Activated T-helper 9 cell treated with anti-CD3 and anti-CD28 coated beads, Interleukin-2, amount 50 U/mL, for 16 hours (primary cell): ENCODE measurements at places on chromosomes 11 and 22.

DNA sequence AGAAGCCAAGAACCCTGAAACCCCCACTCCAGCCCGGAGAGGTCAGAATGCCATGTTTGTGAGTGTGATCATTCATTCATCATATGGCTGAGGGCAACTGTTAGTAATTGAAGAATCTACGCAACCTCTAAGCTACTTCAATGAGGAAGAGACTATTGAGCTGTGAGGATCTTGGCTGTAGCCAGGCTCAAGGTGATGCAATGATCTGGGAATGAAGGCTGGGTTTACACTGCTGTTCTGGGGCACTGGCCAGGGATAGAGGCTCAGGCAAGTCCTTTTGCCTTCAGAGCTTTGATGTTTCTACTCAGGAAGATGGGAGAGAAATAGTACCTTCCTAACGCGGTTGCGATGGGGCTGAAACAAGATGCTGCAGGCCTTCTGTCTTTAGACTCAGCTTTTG, 12.9 kb downstream of the CRYBB2 start:
- no peak for DNase-seq

DNA sequence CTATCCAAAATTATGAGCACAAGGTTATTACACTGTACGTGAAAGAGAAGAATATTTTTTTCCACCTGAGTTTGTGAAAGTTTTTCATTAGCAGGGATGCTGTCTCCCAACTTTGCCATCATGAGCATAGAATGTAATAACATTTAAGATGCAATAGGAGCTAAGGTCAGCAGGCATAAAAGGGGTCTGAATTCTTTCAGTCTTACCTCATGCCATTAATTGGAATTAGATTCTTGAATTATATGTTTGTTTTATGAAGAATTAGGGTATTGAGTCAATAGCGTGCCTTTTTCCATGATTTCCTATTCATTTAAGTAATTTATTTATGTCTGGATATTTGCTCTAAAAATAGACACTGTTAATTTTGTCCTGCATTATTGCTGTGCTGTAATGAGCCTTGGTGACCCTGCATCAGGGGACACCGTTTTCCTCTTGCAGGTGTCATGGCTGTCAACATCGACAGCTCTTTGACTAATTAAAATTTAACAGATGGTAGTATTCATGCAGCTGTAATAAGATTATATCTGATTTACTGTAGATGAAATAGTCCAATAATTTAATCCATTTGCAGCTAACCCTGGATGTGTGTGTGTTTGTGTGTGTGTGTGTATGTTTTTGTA, 637.5 kb downstream of the NELL1 start:
- no peak for DNase-seq

DNA sequence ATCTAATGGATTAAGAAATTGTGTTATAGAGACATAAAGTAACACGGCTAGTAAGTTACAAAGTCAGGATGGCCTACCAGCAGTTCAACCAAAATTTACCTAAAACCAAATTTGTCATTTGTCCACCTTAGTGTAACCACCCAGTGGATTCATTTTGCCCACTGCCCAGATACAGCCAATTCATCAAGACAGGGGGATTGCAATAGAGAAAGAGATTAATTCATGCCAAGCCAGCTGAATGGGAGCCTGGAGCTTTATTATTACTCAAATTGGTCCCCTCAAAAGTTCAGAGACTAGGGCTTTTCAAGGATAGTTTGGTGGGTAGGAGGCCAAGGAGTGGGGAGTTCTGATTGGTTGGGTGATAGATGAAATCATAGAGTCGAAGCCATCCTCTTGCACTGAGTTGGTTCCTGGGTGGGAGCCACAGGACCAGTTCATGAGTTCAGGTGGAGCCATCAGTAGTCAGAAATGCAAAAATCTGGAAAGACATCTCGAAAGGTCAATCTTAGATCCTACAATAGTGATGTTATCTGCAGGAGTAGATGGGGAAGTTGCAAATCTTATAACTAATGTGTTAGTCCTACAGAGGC, 304.2 kb upstream of the CADM1 start:
- no peak for DNase-seq

DNA sequence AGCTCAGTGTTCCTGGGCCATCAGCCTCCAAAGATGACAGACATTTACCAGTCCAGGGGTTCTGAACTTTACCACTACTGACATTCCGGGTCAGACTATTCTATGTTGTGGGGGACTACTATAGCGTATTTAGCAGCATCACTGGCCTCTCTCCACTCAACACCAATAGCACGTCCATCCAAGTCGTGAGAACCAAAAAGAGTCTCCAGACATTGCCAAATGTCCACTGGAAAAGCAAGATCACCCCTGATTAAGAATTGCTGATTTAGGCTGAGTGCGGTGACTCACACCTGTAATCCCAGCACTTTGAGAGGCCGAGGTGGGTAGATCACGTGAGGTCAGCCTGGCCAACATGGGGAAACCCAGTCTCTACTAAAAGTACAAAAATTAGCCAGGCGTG, 5.3 kb downstream of the PES1 start:
- DNase-seq, result no peak
